Stimulated activated CD8-positive, alpha-beta memory T cell treated with anti-CD3 and anti-CD28 coated beads, Interleukin-12 subunit alpha, Interleukin-12 subunit beta, amount 100 ng/mL, for 4 hours (primary cell): ENCODE measurements at places on chromosomes 4 and X.
A peak's percentile ranks its signal among the peaks of the same experiment; 100 is the strongest.

DNA sequence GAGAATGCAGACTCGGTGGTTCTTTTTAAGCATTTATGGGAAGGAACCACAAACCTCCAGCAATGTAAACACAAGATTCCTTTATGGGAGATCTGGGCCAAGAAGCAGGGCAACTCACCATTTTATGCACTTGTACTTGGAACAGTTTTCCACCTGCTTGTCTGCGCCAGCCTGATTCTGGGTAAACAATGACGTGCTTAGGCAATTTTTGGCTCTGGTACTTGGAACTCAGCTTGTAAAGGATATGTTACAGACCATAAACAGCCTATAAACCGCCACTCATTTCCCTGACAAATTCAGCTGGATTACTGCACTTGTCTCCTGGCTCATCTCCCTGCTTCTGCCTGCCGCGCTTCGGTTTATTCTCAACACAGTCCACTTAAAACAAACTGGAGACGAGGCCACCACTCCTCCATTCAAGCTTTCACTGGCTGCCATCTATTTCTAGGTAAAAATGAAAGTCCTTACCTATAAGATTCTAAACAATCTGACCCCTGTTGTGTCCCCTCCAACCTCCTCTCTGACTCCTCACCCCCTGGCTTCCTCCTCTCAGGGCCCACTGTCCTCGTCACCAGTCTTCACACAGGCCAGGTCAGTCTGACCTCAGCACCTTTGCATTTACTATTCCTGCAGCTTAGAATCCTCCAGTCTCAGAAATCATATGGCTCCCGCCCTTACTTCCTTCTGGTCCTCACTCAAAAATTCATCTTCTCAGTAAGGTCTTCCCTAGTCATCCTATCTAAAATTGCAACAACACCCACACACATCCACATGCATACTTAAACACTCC is 205.9 kb upstream of the GALNT7 start:
- DNase-seq = no peak

DNA sequence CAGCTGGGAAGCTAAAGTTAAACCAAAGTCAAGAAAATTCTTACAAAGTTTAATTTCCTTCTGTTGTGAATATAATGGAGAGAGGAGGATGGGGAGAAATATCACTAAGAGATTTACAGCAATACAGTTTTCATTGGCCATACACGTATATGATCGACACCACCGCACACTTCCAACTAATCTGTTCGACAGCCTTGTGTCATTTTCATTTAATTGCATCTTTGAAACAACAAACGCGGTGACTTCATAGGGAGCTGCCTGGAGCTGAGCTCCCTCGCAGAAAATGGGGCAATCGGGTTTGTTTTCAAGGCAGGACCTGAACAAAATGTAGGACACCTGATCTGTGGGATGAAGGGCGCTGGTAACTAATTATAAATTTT is 1.3 kb downstream of the PTPN13 start:
- no peak for DNase-seq

DNA sequence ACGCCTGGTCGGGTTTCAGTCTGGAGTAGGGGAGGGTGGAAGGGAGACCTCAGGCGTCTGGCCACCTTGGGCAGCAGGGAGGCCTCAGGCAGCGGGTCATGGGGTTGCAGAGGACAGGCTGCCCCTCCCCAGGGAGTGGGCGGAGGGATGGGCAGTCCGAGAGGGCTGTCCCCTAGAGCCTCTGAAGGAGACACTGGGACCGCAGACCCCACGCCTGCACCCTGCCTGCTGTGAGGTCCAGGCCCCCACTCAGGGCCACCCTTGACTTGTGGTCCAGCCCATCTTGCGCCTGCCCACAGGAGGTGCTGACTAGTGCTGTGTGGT is 16.5 kb downstream of the FGFRL1 start:
- no peak for DNase-seq

GRCh38 chr4:18390655-18391353 is 369.2 kb upstream of the LCORL start:
- no peak for DNase-seq

GRCh38 chr4:152408514-152409327 is 127.2 kb downstream of the FBXW7 start:
- DNase-seq = no peak

DNA sequence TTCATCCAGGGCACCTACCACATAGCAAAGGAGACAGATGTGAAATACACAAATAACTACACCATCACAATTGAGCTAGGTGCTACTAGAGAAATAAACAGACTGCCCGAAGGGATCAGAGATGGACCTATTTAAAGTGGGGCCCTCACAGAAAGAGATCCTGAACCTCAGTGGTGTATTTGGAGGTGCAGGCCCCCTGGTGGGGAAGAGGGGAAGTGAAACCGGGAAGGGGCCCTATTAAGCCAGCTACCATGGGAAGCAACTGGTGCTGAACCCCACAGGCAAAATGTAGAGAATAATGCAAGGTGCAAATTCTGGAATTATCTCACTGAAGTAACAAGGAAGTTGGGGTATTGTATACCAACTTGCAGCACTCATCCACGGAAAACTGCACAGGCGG is 78.6 kb upstream of the FAM9A start:
- no peak for DNase-seq

- no peak for DNase-seq
Observed at GRCh38 chrX:35680940-35681346, 117.2 kb upstream of the MAGEB16 start.

DNA sequence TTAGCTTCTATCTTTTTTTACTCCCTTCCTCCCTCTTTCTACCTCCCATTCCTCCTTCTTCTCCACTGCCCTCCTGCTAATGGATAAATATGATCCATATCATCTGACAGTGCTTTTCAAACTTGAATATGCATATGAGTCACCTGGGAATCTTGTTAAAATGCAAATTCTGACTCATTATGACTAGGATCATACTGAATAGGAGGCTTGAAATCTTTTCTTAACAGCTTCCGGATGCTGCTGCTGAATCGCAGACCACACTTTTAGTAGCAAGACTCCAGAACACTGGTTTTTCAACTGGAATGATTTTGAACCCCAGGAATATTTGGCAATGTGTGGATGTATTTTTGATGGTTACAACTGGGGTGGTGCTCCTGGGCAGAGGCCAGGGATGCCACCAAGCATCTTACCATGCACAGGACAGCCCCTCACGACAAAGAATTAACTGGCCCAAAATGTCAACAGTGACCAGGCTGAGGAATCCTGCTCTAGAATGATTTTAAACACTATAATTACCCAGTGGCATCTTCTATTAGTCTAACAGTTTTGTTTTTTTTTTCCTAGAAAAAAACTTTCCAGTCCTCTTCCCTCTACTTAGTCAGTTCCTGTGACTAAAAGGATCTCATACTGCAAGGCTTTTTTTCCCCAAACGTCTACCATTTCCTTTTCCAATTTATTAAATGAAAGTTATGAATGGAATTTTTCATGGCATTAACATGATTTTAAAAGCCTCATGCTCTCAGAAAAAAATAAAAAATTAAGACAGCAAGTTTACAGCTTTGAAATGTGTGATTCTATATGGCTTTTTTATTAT is 10.6 kb upstream of the PYURF start:
- no peak for DNase-seq

DNA sequence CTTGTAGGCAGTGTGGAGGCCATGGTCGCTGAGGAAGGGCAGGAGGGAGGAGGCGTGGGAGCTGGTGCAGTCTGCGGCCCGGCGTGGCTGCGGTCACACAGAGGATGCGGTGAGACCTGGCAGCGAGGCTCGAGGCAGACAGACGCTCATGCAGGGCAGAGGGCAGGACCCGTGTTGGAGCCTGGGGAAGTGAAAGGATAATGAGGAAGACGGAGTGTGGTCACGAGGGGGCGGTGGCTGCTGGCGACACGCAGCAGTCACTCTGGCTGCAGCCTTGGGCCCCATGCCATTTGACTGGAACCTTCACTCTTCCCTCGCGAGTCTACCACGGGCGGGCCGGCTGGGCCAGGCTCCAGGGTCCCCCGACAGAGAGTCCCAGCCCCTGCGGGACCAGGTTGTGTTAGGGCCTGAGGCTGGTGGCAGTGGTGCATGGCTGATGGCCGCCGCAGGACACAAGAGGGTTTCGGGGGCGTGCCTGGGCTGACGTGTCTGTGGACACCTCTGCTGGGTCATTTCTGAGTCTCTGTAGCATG is 68.8 kb upstream of the HGFAC start:
- no peak for DNase-seq

DNA sequence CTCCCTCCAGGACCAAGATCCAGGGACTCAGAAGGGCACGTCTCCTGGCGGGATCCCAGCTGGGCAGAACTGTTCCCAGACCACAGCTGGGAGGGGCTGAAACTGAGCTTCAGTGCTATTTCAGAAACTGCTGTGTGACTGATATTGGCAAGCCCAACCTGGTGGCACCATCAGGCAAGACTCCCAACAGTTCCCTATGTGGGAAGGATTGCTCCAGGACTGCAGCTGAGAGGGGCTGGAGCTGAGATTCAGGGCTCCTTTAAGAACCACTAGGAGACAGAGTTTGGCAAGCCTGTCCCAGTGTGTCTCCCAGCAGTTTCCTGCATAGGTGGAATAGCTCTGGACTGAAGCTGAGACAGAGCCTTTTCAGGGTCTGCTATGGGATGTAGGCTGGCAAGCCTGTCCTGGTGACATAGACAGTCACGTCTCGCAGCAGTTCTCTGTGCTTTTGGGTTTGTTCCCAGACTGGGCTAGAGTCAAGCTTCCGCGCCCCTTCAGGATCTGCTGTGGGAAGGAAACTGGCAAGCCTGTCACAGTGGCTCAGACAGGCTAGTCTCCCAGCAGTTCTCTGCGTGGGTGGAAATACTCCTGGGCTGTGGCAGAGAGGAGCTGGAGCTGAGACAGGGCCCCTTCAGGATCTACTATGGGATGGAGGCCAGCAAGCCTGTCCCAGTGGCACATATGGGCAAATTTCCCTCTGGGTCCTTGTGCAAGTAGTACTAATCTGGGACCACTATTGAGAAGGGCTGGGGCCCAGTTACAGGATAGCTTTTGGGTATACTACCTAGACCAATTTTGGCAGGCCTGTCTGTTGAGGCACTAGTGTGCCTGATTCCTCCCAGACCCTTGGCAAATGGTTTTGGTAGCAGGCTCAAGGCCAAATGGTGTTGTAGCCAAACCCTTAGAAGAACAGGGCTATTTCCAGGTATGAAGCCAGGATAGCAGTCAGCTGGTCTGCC is 20.2 kb upstream of the MED14 start:
- DNase-seq = no peak

GRCh38 chr4:148692242-148692641 is 250.0 kb upstream of the NR3C2 start:
- no peak for DNase-seq

- no peak for DNase-seq
Observed at GRCh38 chr4:8189551-8190466, 9.3 kb upstream of the SH3TC1 start.

DNA sequence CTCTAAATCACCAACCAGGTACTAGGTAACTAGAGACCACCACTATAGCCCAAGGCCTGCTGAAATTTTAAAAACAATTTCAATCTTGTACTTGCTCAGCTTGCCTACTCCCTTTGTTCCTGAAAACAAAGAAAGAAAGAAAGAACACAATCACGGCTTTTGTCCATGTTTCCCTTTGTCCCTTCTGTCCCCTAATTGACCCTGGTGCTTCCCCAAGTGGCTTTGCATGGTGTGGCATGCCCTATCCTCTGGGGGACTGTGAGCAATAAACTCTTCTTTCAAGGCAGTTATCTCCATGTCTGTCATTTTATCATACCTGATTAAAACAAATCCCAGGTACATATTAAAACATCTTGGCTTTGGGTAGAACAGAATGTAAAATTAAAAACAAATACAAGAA is 94.8 kb downstream of the ARSJ start:
- no peak for DNase-seq

DNA sequence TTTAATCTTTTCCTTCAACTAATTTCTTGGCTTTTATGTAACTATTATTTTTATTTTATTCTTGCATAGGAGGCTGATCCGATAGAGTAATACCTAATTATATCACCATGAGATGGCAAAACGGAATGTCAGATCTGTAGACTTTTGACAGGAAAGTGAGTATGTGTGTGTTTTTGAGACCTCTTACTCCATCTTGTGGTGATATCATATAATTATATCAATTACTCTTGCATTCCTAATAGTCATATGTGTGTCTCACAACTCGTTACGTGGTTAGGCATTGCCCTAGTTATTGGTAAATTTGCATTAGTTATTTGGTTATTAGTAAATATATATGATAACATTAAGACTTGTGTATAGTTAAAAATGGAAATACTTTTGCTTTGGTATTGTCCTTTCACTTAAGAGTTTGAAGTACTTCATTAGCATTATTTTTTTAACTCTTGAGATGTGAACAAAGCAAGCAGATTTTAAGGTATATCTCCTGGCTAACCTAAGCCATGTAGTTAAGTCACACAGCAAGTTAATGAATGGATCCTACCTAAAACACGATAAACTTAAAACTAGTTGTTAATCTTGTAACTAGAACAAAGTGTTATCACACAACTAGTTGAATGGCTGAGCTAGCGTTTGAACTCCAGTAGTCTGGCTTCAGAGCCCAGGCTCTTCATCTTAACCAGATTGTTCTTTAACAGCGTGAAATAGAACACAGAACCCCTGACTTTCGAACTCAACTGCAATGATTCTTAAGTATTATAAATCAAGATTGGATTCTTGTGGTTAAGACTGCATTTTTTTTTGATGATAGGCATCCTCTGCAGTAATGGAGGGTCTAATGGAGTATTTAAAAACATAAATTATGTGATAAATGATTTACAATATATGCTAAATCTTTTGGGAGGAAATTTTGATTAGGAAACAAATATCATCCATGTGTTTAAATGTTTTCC is 67.1 kb downstream of the PGRMC2 start:
- DNase-seq = no peak

GRCh38 chrX:47158131-47158530 is 13.1 kb downstream of the RBM10 start:
- no peak for DNase-seq

- DNase-seq = peak; percentile 91
Observed at GRCh38 chr4:15681372-15682241, at the start of gene FAM200B. FAM200B (plus strand) TSS chr4:15681827; CDS start chr4:15686978, 5,151 bp downstream.

DNA sequence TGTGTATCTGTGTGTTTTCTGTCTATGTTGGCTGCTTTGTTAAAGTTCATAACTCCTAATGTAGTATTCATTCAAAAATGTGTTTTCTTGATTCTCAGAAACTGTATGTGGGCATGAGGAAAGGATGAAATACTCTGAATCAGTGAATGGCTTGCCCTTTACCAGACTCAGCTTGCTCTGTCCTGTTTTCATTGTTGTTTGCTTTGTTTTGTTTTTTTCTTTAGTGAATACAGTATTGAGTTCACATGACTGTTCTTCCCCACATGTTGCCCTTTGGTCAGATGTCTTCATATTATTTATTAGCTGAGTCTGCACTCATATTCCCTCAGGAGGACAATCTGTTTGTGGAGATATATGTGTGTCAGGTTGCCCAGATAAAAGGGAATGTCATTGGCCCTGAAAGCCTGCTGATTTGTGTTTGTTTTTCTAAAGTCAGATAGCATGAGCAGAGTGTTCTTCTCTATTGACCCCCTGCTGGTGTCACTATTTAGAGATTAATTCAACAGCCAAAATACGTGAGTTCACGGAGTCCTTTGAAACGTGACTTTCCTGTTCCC is 1184.4 kb downstream of the RPA4 start:
- no peak for DNase-seq

DNA sequence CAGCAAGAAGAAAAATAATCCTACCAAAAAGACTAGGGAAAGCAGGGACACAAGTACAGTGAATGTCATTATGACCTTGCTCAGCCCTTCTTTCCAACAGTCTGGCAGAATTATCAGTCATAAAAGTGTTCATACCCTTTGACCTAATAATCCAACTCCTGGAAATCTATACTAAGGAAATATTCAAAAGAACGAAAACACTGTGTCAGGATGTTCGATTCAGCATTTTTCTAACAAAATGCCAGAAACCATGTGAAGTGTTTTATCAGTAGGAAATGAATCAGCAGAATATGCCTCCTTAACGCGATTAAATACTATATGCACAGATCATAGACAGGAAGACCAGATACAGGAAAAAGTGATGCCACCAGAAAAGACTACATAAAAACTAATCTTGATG is 16.2 kb upstream of the S100G start:
- no peak for DNase-seq
